ENCODE measurements at places on chromosomes 3 and 15. TPM values are rescaled to one million over a fixed set of nuclear protein-coding genes. Genes with fewer than 3 reads are reported as not detected.

DNA sequence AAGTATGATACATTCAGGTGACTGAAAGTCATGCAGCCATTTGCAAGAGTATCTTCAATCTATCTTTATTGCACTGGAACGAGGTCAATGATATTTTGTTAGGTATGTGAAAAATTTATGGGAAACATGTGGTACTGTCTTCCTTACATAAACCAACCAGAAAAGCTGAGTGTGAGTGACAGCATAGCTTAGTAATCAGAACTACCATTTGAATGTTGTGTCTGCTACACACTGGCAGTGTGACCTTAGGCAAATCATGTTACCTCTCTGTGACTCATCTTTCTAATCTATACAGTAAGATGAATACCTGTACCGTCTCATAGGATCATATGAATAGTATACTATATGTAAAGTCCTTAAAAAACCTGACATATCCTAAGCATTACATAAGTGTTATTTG lies 337.9 kb upstream of the IL12A start:
- no peak for DNase-seq

GRCh38 chr3:169363318-169364265 lies 299.9 kb downstream of the MECOM start:
- DNase-seq: no peak

DNA sequence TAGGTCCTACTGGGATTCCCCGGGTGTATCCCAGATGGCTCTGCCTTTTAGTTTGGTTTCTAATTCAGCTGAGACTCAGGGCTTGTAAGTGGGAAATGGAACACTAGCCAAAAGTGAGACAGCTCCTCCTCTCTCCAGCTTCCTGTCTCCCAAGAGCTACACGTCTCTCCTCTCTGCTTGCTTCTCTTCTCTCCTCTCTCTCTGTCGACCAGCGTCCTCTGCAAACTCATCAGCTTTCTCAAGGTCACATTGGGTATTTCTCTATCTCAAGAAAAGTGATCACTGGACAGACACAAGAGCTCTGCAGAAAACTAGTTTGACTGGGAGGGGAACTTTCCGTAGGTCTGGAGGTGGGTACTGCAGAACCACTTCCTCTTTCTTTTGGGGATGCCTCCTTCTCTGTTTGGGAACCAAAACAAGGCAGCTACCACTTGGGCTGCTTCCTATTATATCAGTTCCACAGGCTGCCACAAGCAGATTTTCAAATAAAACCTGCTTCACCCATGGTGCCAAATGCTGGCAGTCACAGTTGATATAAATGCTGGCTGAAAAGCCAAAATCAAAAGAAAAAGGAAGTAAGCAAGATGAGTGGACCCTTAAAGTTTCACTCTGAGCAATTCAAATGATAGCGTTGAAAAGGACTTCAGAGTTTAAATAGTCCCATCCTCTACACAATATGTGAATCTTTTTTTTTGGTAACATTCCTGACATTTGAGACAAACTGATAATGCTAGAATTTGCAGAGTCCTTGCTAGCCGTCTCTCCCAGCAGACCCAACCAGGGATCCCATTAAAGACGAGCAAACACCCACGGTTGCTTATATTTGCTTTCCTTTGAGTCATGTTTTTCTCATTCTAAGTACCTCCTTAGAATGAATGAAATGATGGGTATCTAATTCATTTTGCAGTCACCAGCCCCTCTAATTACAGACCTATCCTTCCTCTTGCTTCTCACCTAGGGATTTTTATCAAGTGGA lies 7.2 kb upstream of the DYNC1LI1 start:
- DNase-seq: no peak

DNA sequence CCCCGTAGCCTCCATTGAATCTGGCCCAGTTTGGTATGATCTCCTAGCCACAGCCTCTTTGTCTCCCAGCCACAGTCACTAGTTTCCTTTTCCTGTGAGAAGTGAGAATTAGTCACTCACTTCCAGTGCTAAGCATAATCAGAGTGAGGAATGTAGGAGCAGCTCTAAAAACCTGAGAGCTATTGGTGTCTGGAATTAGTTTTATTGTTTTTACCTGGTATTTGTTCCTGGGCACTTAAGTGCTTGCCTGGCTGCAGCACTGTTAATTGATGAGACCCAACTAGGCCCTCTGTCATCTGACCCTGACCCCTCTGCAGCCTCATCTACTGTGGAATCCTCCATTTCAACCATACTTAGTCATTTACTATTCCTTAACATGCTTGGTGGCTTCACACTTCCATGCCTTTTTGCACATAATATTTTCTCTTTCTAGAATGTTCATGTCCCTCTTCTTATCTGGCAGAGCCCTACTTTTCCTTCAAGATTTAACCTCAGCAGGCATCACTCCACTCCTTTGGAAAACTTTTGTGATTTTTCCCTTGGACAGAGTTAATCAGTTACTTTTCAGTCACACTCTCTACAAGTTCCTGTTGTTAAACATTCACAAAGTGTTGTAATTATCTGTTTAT lies 48.8 kb downstream of the PDE8A start:
- no peak for DNase-seq

The DNAJA4 gene
- polyA plus RNA-seq: 23.3 TPM

DNA sequence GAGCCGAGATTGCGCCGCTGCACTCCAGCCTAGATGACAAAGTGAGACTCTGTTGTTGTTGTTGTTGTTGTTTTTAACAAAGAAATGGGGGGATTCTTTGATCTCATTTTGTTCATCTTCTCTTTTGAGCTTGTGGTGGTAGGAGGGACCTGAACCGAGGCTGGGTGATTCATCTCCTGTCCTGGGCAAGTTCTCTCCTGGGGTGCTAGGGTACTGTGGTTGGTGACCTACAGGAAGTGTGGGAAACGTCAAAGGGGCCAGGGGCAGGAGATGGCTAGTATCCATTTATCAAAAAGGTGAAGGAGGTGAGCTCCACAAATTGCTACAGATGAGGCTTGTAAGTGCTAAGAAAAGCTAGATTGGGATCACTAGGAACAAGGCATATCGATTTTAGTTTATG lies 14.3 kb downstream of the PPCDC start:
- no peak for DNase-seq

- DNase-seq: no peak
Observed at GRCh38 chr3:9951962-9952805, at the start of gene PRRT3. Gene PRRT3 (minus strand): TSS chr3:9952408. CDS start chr3:9950115, 2,293 bp downstream.

The ANAPC13 gene
- 161 TPM for polyA plus RNA-seq
